Ovary (tissue), 10 donors: ENCODE measurements at places on chromosomes 2 and 18. TPM values are rescaled to one million over a fixed set of nuclear protein-coding genes. Genes with fewer than 3 reads are reported as not detected.

DNA sequence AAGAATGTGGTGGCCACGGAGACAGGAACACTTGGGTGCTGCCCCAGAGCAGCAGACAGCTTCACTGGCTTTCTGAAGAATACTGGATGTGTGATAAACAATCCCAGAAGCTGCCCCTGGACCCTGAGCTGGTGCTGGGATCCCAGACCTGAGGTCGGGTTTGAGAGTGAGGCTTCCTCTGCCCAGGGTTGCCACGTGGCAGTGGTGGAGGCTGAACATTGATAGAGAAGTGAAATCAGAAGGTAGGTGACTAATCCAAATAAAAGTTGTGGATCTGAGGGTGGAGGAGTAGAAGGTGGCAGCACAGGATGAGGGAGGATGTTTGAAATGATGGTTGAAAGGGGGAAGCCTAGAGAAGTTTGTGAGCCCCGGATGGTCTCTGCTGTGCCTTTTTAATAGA is 64.0 kb downstream of the FMNL2 start:
- no peak overlapping the region for H3K4me3 ChIP-seq
- peaks cover 17% of the 10 kb centered on the region for H3K4me1 ChIP-seq
- H3K27me3 ChIP-seq = no peaks in the 10 kb centered on the region
- H3K36me3 ChIP-seq = no peaks in the 10 kb centered on the region

DNA sequence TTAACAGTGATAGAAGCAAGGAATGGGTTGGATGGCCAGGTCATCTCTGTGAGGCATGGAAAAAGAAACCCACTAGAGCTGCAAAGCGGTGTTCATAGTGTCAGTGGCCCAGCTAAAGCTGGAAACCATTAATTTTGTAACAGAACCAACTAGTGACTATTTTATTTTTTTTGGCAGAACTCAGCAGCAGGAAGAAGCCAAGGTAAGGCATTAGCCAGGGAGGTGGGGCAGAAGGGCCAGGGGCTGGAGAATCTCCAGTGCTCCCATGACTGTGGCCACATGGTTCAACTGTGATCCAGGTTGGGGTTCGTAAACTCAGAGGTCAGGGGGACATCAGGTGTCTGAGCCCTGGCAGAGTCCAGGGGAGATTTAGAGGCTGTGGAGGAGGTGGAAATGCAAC is 25.9 kb upstream of the YES1 start:
- H3K27me3 ChIP-seq = no peaks in the 10 kb centered on the region
- H3K36me3 ChIP-seq = no peaks in the 10 kb centered on the region
- no peak overlapping the region for H3K27ac ChIP-seq
- DNase-seq = no peak
- no peak overlapping the region for H3K4me3 ChIP-seq
- H3K4me1 ChIP-seq = peaks cover 5% of the 10 kb centered on the region

DNA sequence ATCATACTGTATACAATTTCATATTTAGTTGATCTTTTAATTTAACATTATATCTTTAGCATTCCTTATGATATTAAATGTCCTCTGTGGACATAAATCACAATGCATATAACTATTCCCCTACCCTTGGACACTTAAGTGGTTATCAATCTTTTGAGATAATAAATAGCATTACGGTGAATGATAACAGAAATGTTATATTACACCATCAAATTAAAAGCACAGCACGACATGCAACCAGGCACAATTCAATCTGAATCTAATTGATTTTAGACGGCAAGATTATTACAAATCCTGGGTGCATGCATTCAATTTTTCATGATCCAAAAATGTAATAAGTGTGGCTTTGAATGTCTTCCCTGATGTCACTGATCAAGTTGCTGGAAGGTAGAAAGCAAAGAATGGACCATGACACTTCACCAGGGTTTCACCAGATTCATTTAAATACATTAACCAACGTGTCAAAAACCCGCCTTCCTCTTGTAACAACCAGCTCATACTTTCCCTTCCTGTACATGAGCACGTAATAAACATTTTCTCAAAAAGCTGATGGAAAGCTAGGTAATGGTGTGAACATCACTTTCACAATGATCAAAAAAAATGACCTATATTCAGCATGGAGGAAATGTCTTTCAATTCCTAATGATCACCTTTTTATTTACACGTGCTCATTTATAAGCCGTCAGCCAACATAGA is 513.7 kb upstream of the ID2 start:
- no peak overlapping the region for H3K27ac ChIP-seq
- H3K4me1 ChIP-seq = peaks cover 20% of the 10 kb centered on the region
- DNase-seq = no peak
- H3K36me3 ChIP-seq = no peaks in the 10 kb centered on the region

- no peaks in the 10 kb centered on the region for H3K27me3 ChIP-seq
- H3K4me3 ChIP-seq = no peak overlapping the region
- H3K36me3 ChIP-seq = no peaks in the 10 kb centered on the region
- H3K27ac ChIP-seq = no peak overlapping the region
- peaks cover 1% of the 10 kb centered on the region for H3K4me1 ChIP-seq
Measured at GRCh38 chr2:130724455-130724854, 4.4 kb upstream of the GPR148 start.

DNA sequence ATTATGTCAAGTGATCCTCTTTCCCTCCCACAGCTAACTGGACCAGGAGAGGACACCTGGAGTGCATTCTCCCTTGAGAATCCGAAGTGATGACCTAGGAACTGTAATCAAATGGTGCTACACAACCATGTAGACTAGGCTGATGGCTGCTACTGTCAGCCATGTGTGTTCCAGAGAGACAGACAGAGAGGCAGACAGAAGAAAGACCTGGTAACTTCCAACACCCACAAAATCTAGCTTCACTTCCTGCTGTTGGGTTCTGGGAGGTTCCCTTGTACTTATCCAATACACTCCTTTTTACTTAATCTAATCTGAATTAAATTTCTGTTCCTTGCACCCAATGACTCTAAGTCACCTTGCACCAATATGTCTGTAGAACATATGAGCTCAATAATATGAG is 72.3 kb downstream of the AAK1 start:
- no peak for DNase-seq
- H3K4me1 ChIP-seq = peaks cover 4% of the 10 kb centered on the region
- H3K4me3 ChIP-seq = no peak overlapping the region
- H3K36me3 ChIP-seq = no peaks in the 10 kb centered on the region

GRCh38 chr2:101644842-101645383 is 52.6 kb upstream of the MAP4K4 start:
- H3K4me3 ChIP-seq = no peak overlapping the region
- no peak overlapping the region for H3K27ac ChIP-seq
- DNase-seq = no peak
- H3K36me3 ChIP-seq = no peaks in the 10 kb centered on the region
- no peaks in the 10 kb centered on the region for H3K27me3 ChIP-seq

GRCh38 chr2:102049756-102050443 is 58.1 kb downstream of the IL1R2 start:
- H3K4me3 ChIP-seq = no peak overlapping the region
- H3K27ac ChIP-seq = no peak overlapping the region
- no peaks in the 10 kb centered on the region for H3K36me3 ChIP-seq
- no peaks in the 10 kb centered on the region for H3K27me3 ChIP-seq

Gene RAB6C
- polyA plus RNA-seq = not detected

Gene SCN9A
- polyA plus RNA-seq = 4.5 TPM

Gene MALL
- polyA plus RNA-seq = 3.4 TPM

Gene TGFA
- polyA plus RNA-seq = 0.36 TPM

Gene AKAIN1
- not detected for polyA plus RNA-seq

Gene CPO
- 0.17 TPM for polyA plus RNA-seq

Gene POTEI
- polyA plus RNA-seq = not detected

Gene PNKD
- 74.5 TPM for polyA plus RNA-seq
